ENCODE measurements at places on chromosomes 5 and 9.

DNA sequence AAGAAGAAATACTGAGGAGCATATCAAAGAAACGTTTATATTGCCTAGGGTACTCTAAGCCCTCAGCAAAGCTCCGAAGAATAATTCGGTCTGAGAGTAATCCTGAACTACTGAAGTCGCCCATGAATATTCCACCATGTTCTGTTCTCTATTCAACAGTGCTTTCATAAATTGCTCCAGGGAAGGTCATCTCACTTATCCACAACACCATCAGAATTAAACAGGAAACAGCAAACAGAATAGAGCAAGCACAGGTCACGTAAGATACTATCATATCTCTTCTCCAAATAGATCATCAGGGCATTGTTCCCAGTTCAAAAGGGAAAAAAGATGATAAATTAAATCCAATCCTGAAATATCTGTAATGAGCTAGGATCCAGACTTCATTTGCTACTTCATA, 325.6 kb downstream of the DEPDC1B start:
- no peak for DNase-seq

- no peak for DNase-seq
Measured at GRCh38 chr5:91255396-91256141, 127.5 kb downstream of the ARRDC3 start.

DNA sequence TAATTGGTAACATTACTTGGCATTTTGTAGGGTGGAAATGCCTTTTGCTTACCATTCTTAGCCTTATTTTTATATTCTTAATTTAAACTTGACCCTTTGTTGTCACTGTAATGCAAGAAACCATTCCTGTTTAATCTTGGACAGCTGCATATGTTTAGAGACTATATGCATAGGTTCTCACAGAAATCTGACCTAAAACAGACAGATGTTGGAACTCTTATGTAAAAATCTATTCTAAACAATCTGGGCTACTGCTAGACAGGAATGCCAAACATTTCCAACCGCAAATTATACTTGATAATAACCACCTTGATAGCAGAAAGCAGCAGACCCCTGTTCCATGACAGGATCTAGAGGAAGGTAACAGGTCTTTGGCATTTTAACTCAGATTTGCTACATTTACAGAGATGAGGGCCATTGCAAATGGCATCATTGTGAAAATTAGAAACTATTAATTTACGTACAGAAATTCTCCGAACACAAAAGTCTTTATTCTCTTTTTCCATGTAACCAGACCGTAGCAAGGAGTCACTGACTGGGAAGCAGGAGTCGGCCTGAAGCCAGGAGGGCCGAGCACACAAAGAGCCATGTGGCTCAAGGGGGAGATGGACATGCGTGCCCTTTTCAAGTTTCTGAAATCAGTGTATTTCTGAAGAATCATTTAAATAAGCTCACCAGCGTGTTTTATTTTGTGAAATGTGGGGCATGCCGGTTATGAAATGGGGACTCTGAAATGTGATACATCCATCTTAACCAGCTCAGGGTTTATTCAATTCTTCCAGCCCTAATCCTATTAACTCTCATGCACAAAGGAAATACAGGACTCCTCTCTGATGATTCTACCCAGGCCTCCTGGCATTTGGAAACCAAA, 139.3 kb downstream of the AOPEP start:
- peak; percentile 63 for DNase-seq

DNA sequence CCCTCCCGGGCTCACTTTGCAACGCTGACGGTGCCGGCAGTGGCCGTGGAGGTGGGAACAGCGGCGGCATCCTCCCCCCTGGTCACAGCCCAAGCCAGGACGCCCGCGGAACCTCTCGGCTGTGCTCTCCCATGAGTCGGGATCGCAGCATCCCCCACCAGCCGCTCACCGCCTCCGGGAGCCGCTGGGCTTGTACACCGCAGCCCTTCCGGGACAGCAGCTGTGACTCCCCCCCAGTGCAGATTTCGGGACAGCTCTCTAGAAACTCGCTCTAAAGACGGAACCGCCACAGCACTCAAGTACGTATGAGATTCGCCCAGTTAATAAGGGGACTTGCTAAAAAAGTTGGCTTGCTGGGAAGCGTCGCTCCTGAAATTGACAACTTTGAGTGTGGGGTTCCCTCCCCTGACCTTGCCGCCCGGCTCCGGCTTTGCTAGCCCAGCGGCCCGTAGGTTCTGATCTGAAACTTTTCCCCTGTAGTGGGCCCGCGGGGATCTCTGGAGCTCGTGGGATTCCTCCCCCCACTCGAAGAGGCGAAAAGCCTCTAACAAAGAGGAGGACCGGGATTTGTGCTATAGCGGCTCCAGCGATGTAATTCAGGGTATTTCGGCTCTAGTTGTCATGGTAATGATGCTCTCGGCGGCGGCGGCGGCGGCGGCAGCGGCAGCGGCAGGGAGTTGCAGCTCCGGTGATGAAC, 572 bp downstream of the NR4A3 start:
- peak; percentile 54 for DNase-seq

DNA sequence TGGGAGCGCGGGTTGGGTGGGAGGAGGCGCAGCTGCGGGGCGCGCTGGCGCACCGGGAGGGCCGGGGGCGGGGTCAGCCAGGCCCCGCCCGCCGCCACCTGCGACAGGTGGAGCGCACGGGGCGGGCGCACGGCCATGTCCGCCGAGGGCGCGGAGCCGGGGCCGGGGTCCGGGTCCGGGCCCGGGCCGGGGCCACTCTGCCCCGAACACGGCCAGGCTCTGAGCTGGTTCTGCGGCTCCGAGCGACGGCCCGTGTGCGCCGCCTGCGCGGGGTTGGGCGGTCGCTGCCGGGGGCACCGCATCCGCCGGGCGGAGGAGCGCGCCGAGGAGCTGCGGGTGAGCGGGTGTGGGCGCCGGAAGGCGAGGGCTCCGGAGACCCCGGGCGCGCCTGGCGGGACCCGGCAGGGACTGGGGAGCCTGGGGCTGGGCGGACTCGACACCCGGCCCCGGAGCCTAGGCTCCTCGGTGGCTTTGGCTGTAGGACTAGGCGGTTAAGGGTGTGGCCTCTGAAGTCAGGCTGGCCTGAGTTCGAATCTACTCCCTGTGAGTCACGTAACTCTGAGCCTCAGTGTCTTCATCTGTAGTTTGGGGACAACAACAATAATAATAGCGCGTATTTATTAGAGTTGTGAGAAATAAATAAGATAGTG, at the start of gene BSPRY:
BSPRY (plus strand) TSS at position 97 of the 650 bp plus-strand sequence; CDS start at position 136, 39 bp downstream.
- DNase-seq: no peak

DNA sequence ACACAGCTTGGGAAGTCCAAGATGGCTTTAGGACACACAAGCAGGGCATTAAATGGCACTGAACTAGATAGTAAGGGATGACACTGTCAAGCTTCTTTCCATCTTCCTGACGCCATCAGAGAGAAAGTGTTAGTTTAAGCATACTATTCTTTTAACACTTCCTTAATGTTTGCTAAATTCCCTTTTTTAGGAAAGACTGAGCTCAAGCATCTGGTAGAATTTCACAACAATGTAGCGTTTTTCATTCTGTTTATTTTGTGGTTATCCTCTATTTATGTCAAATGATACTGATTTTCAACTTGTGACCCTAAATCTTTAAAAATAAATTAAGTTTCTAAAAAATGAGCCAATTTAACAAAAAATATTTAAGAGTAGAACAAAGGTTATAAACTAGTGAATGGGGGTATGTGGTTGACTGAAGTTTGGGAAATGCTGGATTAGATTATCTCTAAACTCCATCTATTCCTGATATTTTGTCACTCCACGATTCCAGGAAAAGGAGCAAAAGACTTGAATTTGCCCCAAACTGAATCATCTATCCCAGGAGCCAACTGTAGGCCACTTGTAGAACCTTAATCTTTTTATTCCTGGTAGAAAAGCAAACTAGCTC, 147.4 kb upstream of the KLF9 start:
- DNase-seq: no peak

GRCh38 chr9:9585920-9586319, 1026.9 kb downstream of the PTPRD start:
- no peak for DNase-seq

GRCh38 chr9:132931178-132931735, 13.2 kb downstream of the TSC1 start:
- no peak for DNase-seq

DNA sequence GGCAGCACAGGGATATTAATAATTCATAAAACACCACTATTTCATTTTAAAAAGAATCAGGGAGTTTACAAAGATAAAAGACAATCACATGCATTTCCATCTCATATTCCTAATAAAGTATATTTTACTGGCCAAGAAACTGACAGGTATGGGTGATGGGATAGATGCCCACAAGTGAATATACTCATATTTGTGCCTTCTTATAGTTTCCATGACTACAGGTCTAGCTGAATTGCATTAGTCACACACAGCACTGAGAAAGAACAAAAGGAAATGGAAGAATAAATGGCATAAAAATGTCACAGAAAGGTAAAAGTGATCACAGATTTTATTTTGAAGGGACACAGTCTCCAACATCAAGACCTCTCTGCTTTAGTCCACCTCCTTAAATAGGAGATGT, 193.5 kb downstream of the PLK2 start:
- no peak for DNase-seq
